Fibroblast of lung (primary cell): ENCODE measurements at places on chromosomes 16 and 17. TPM values are rescaled to one million over a fixed set of nuclear protein-coding genes. Genes with fewer than 3 reads are reported as not detected.

The SLC16A5 gene
- total RNA-seq = 3.6 and 8.4 TPM in 2 replicates

The TBC1D3H gene
- not detected in 2 replicates for total RNA-seq

The PNMT gene
- total RNA-seq = not detected in 2 replicates

DNA sequence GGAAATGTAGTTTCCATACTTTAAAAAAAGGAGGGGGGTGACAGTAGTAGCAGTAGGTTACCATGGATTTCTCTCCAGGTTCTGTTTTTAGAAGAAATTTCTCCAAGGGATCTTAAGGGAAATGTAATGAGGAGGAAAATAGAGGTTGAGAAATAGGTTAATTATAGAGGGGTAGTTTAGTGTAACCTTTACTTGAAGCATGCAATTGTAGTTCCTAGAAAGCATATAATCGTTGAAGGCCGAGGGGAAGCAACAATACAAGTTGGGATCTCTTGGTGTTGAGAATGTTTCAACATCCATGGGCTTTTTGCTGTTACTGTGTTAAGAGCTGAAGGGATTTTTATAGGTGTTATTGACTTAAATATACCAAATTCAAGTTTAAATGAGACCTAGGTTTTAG lies 25.1 kb downstream of the TNRC6A start:
- no peak overlapping the region for H3K27ac ChIP-seq
- no peak overlapping the region for H3K4me3 ChIP-seq
- no peaks in the 10 kb centered on the region for H3K27me3 ChIP-seq
- DNase-seq = no peak

DNA sequence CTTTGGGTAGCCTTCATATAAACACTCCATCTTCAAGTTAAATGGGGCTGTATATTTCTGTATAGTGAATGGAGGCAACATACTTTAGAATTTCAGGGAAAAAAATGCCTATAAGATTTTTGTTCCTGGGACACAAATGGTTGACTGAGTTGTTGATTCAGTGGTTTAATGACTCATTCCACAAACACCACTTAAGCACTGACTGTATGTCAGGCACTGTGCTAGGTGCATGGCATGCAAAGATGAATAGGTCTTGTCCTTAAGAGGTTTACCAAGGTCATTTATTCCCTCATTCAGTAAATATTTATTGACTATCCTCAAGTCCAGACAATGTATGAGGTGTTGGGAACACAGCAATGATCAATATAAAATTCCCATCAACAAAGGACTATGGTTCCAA lies 417.1 kb downstream of the CA10 start:
- no peak overlapping the region for H3K4me3 ChIP-seq
- no peaks in the 10 kb centered on the region for H3K27me3 ChIP-seq
- H3K27ac ChIP-seq = no peak overlapping the region
- DNase-seq = no peak
- H3K36me3 ChIP-seq = no peaks in the 10 kb centered on the region

DNA sequence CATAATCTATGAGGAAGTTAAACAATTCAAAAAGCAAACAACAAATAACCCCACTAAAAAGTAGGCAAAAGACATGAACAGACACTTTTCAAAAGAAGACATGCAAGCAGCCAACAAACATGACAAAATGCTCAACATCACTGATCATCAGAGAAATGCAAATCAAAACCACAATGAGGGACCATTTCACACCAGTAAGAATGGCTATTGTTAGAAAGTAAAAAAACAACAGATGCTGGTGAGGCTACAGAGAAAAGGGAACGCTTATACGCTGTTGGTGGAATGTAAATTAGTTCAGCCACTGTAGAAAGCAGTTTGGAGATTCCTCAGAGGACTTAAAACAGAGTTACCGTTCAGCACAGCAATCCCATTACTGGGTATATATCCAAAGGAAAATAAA lies 24.4 kb downstream of the TNFRSF13B start:
- H3K36me3 ChIP-seq = no peaks in the 10 kb centered on the region
- no peaks in the 10 kb centered on the region for H3K27me3 ChIP-seq
- H3K4me1 ChIP-seq = no peaks in the 10 kb centered on the region

DNA sequence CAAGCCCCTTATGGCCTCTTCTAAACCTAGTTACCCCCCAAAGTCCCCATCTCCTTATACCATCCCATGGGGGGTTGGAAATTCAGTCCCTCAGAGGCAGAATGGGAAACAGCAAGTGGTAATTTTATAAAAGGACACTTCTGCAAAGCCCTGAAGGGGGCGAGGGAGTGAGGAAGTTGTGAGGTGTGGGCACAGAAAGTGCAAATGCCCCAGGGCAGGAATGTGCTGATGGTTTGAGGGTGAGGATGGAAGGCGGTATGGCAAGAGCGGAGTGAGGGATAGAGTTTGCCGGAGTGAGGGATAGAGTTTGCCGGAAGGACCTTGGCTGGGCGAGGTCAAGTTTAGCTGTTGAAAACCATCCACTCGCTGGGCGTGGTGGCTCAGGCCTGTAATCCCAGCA lies 52.7 kb downstream of the HAPSTR1 start:
- no peaks in the 10 kb centered on the region for H3K4me1 ChIP-seq
- no peaks in the 10 kb centered on the region for H3K36me3 ChIP-seq
- H3K27me3 ChIP-seq = no peaks in the 10 kb centered on the region
- DNase-seq = no peak
- H3K4me3 ChIP-seq = no peak overlapping the region

GRCh38 chr16:11610121-11610505 lies 23.4 kb upstream of the LITAF start:
- no peaks in the 10 kb centered on the region for H3K27me3 ChIP-seq
- H3K4me1 ChIP-seq = no peaks in the 10 kb centered on the region
- H3K27ac ChIP-seq = no peak overlapping the region
- DNase-seq = no peak
- no peak overlapping the region for H3K4me3 ChIP-seq

DNA sequence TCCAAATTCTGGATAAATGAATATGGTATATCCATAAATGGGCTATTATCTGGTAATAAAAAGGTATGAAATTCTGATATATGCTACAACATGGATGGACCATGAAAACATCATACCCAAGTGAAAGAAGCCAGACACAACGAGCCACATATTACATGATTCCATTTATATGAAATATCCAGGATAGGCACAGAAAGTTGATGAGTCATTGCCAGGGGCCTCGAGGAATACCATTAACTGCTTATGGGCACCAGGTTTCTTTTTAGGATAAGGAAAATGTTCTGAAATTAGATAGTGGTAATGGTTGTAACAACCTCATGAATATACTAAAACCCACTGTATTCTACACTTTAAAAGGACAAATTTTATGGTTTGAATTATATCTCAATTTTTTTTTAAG lies 123.2 kb downstream of the PITPNC1 start:
- H3K27me3 ChIP-seq = no peaks in the 10 kb centered on the region
- H3K4me1 ChIP-seq = no peaks in the 10 kb centered on the region
- no peak overlapping the region for H3K27ac ChIP-seq
- no peak overlapping the region for H3K4me3 ChIP-seq
- DNase-seq = no peak

DNA sequence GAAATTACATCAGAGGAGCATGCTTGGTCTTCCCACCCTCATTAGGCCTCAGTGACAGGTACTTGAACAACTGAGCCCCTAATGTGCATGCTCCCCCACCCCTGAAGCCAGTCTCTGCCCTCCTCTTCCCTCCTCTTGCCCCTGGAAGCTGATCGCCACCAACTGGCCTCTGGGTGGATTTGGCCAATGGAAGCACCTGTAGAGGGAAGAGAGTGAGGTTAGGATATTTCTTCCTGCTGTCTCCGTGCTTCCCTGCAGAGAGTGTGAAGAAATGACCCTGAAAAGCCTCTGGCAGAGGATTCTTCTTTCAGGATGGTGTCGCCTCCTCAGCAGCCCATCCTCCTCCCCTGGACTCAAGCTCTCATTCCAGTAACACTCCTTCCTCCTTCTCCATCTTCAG lies 5.9 kb upstream of the CBLN1 start:
- H3K27ac ChIP-seq = no peak overlapping the region
- no peaks in the 10 kb centered on the region for H3K36me3 ChIP-seq
- H3K4me3 ChIP-seq = no peak overlapping the region
- no peaks in the 10 kb centered on the region for H3K4me1 ChIP-seq

GRCh38 chr16:13906168-13907089 lies 13.5 kb upstream of the ERCC4 start:
- no peak overlapping the region for H3K27ac ChIP-seq
- H3K4me3 ChIP-seq = no peak overlapping the region
- H3K36me3 ChIP-seq = no peaks in the 10 kb centered on the region
- no peaks in the 10 kb centered on the region for H3K27me3 ChIP-seq
- DNase-seq = no peak

DNA sequence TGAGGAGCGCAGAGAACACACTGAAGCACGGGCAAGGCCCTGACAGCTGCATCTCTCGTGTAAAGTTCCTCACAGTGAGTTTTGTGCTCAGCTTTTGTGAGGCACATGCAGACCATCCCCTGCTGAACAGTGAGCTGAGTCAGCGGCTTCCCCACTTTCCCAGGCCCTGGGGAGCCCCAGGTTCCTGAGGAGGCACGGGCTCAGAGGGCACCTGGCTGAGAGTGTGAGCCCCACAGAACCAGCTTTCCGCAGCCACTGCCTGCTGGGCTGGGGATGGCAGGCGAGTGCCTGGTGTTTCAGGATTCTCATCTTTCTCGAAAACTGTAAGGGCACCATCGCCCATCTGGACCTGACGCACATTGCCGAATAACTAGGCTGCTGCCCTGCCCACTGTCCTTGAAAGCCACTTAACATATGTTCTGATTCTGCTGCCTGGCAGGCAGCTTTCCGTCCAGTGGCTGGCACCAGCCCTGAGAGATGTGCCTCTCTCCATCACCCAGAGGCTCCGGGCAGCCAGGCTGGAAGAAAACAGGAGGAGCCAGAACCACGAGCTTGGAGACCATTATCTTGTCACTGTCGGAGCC lies 266.7 kb upstream of the FOXF1 start:
- H3K27me3 ChIP-seq = no peaks in the 10 kb centered on the region

GRCh38 chr17:67625971-67626370 lies 91.8 kb upstream of the NOL11 start:
- no peaks in the 10 kb centered on the region for H3K27me3 ChIP-seq
- no peaks in the 10 kb centered on the region for H3K4me1 ChIP-seq
- no peaks in the 10 kb centered on the region for H3K36me3 ChIP-seq
- H3K4me3 ChIP-seq = no peak overlapping the region
- no peak for DNase-seq
